ENCODE measurements at places on chromosomes 16 and 17.

DNA sequence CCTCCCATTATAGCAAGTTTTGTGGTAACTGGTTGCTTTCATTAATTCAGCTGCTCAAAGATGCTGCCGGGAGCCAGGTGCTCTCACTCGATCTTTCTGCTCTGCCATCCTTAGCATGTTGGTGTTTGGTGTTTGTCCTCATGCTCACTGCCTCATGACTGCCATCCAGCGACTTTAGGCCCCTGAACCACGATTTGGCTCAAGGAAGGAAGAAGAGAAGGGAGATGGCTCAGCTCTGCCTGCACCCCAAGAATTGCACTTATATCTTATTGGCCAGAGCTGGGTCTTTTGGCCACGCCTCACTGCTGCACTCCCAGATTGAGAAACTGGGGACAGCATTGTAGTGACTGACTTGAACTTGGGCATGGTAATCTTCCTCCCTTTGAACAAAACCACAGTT, 52.7 kb downstream of the ARSG start:
- DNase-seq, result no peak

- DNase-seq, result no peak
Measured at GRCh38 chr16:55323637-55324271, at the start of gene IRX6. TSS of gene IRX6 (plus strand) at chr16:55324203. CDS start at chr16:55325092, 889 bp downstream.

DNA sequence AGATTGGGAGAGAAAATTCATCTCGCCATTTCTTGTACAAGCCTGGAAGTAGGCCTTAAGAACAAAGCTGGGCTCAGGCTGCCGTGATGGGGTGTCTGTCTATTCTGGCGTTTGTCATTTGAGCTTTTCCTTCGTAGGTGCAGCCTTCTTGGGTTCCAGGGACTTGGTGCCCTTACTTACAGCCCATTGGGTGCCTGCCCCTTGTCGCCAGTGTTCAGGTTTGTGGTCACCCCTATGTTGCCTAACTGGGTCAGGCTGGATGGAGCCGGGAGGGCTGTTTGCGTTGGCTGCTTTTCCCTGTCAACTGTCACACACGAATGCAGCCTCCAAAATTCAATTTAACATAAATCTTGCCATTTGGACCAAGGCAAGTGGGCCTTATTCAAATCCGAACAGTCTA, 23.7 kb upstream of the MED9 start:
- no peak for DNase-seq

DNA sequence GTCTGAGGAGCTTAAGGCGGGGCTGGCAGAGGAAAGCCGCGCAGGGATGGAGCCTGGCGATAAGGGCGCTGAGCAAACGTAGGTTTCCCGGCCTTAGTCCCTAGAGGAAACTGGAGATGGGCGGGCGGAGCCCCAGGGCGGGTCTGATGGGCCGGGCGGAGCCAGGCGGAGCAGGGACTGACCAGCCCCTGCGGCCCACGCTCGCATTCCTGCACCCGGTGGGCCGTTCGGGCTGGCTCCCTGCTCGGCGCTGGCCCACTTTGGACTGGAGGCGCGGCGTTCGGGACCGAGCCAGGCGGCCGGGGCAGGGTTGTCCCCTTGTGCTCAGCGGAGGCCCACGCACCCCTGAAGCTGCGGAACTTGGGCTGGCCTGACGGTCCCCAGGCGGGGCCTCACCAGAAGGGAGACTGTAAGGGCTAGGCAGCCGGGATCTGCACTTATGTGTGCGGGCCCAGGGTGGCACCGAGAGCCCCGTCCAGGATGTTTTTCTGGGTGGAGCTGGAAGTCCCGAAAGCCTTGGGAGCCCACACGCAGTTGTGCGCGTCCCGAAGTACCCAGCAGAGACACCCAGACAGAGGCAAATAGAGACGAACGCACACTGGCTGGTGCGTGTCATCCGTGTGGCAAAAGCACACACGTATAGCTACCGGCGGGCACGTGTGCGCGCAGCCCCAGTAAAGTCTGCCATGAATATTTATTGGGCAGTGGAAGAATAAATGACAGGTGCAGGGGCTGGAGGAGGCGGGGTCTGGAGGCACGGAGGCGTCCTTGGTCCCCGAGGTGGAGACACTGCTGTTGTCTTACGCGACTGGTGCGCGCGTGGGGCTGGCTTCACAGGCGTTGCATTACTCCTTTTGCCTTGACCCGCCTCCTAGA, 1.4 kb downstream of the PYDC1 start:
- no peak for DNase-seq

GRCh38 chr16:86167061-86167460, 268.1 kb downstream of the IRF8 start:
- no peak for DNase-seq

- DNase-seq, result no peak
Measured at GRCh38 chr16:89145406-89146161, 26.0 kb upstream of the CDH15 start.

GRCh38 chr16:85330694-85331188, 218.5 kb upstream of the CIBAR2 start:
- no peak for DNase-seq

- no peak for DNase-seq
Measured at GRCh38 chr17:13594310-13594709, 7.4 kb downstream of the HS3ST3A1 start.

- DNase-seq, result no peak
Measured at GRCh38 chr16:21600031-21600773, 825 bp downstream of the METTL9 start.
